ENCODE measurements at places on chromosomes 5 and 9. TPM values are rescaled to one million over a fixed set of nuclear protein-coding genes. Genes with fewer than 3 reads are reported as not detected.

- no peaks in the 10 kb centered on the region for H3K27me3 ChIP-seq
- no peak overlapping the region for H3K4me3 ChIP-seq
- H3K27ac ChIP-seq: no peak overlapping the region
- DNase-seq: no peak
- H3K36me3 ChIP-seq: no peaks in the 10 kb centered on the region
These were observed 4.3 kb upstream of the EMB start for GRCh38 chr5:50445296-50445949.

GRCh38 chr5:151757233-151758140 is 944 bp downstream of the ATOX1 start:
- peak overlapping the region; percentile 90 for H3K4me3 ChIP-seq
- H3K27ac ChIP-seq: peak overlapping the region; percentile 97
- H3K36me3 ChIP-seq: no peaks in the 10 kb centered on the region
- no peaks in the 10 kb centered on the region for H3K27me3 ChIP-seq
- no peaks in the 10 kb centered on the region for H3K4me1 ChIP-seq

Gene AMBP
- 2,228 TPM for total RNA-seq

GRCh38 chr5:124206540-124206939 is 539.9 kb downstream of the ZNF608 start:
- no peaks in the 10 kb centered on the region for H3K4me1 ChIP-seq
- no peaks in the 10 kb centered on the region for H3K36me3 ChIP-seq
- no peaks in the 10 kb centered on the region for H3K27me3 ChIP-seq
- no peak overlapping the region for H3K27ac ChIP-seq
- DNase-seq: no peak

Gene RCL1
- 69.1 TPM for total RNA-seq

Gene PTGES
- not detected for total RNA-seq

DNA sequence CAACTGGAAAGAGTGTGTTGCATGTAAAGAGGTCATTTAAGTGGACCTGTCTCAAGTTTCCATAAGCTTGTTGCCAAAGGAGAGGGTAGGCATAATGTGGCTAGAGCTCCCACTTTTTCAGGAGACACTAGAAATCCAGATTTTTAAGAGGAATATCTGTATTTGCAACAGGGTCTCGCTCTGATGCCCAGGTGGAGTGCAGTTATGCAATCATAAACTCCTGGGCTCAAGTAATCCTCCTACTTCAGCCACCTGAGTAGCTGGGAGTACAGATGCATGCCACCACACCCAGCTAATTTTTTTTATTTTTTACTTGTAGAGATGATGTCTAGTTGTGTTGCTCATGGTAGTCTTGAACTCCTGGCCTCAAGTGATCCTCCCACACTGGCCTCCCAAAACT is 183.5 kb downstream of the NIPBL start:
- peaks cover 21% of the 10 kb centered on the region for H3K36me3 ChIP-seq
- H3K4me3 ChIP-seq: no peak overlapping the region
- DNase-seq: no peak
- no peak overlapping the region for H3K27ac ChIP-seq
- H3K4me1 ChIP-seq: no peaks in the 10 kb centered on the region

Gene IFNK
- not detected for total RNA-seq

DNA sequence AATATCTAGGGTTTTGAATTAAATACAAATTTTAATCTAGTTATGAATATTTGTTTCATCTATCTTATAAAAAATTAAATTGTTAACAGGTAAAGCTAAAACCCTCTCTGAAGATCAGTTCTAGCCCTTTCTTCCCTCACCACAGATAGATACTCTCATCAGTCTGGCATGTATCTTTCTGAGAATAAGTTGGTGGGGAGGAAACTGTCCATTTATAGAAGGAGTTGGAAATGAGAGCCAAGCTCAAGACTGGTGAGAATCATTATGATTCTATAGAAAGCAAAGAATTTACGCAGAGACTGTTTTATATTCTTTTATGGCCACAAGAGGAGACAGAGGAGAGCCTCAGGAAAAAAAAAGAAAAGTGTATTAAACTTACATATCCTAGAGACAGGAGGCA is 59.0 kb downstream of the STARD4 start:
- H3K36me3 ChIP-seq: no peaks in the 10 kb centered on the region
- H3K4me3 ChIP-seq: no peak overlapping the region

Gene PCDHGB3
- 0.56 TPM for total RNA-seq

GRCh38 chr5:81006231-81006630 is 46.1 kb downstream of the RASGRF2 start:
- no peak overlapping the region for H3K27ac ChIP-seq
- no peak overlapping the region for H3K4me3 ChIP-seq
- H3K36me3 ChIP-seq: no peaks in the 10 kb centered on the region
- no peaks in the 10 kb centered on the region for H3K4me1 ChIP-seq
- no peaks in the 10 kb centered on the region for H3K27me3 ChIP-seq
- no peak for DNase-seq

- no peak for DNase-seq
- H3K36me3 ChIP-seq: no peaks in the 10 kb centered on the region
- no peaks in the 10 kb centered on the region for H3K4me1 ChIP-seq
- no peaks in the 10 kb centered on the region for H3K27me3 ChIP-seq
- H3K27ac ChIP-seq: no peak overlapping the region
These were observed 204.9 kb downstream of the ELAVL2 start for GRCh38 chr9:23621188-23621587.

- H3K36me3 ChIP-seq: no peaks in the 10 kb centered on the region
- no peak overlapping the region for H3K27ac ChIP-seq
- H3K4me3 ChIP-seq: no peak overlapping the region
- no peak for DNase-seq
- H3K4me1 ChIP-seq: no peaks in the 10 kb centered on the region
- no peaks in the 10 kb centered on the region for H3K27me3 ChIP-seq
These were observed 28.5 kb upstream of the PLPPR1 start for GRCh38 chr9:100999906-101000544.

Gene PFDN1
- 15.5 TPM for total RNA-seq

GRCh38 chr5:54611290-54611951 is 93.9 kb downstream of the SNX18 start:
- no peak overlapping the region for H3K27ac ChIP-seq
- no peak overlapping the region for H3K4me3 ChIP-seq
- no peaks in the 10 kb centered on the region for H3K4me1 ChIP-seq
- DNase-seq: no peak

Gene HTR1A
- not detected for total RNA-seq

DNA sequence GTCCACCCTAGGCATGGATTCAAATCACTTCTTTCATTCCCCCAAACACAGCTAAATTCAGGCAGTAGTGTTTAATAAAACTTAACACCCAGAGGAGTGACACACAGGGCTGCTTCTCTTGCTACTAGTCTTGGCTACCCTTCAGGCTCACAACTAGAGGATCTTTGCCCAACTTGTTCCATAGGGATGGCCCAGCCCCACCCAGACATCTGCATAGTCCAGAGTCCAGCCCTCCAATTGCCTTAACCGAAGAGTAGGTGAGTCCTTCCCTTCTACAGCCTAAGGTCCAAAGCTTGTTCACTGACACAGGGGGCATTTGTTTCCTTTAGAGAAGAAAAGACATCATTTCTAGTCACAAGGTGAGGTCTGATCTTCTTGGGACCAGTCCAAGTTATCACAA is 15.2 kb upstream of the RXFP3 start:
- DNase-seq: no peak
- H3K36me3 ChIP-seq: no peaks in the 10 kb centered on the region
- H3K4me3 ChIP-seq: no peak overlapping the region
- H3K27ac ChIP-seq: no peak overlapping the region
- no peaks in the 10 kb centered on the region for H3K27me3 ChIP-seq
- H3K4me1 ChIP-seq: no peaks in the 10 kb centered on the region

Gene ORM2
- total RNA-seq: 3,750 TPM

DNA sequence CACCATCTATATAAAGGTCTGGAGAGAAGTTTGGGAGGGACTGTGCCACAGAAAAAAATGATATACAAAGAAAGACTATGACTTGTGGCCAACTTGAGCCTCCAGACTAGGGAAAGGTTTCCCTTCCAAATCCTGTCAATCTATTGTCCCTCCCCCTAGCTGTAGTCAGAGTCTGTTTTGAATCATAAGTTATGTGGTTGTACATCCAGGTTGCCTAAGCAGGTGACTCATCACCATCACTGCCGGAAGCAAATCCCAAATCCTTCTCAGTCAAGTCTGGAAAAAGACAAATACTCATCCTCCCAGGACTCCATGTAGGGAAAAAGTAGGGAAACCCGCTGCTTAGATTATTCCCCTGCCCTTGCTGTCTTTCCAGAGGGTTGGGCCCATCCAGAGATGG is 235.7 kb downstream of the CDK5RAP2 start:
- no peaks in the 10 kb centered on the region for H3K36me3 ChIP-seq
- H3K4me1 ChIP-seq: no peaks in the 10 kb centered on the region
- DNase-seq: no peak
- no peaks in the 10 kb centered on the region for H3K27me3 ChIP-seq
- H3K4me3 ChIP-seq: no peak overlapping the region

- H3K36me3 ChIP-seq: no peaks in the 10 kb centered on the region
- DNase-seq: peak; percentile 84
- H3K4me3 ChIP-seq: no peak overlapping the region
- no peaks in the 10 kb centered on the region for H3K27me3 ChIP-seq
These were observed 19.2 kb upstream of the SHB start for GRCh38 chr9:38088006-38088925.

Gene MARCHF3
- total RNA-seq: 1.1 TPM

DNA sequence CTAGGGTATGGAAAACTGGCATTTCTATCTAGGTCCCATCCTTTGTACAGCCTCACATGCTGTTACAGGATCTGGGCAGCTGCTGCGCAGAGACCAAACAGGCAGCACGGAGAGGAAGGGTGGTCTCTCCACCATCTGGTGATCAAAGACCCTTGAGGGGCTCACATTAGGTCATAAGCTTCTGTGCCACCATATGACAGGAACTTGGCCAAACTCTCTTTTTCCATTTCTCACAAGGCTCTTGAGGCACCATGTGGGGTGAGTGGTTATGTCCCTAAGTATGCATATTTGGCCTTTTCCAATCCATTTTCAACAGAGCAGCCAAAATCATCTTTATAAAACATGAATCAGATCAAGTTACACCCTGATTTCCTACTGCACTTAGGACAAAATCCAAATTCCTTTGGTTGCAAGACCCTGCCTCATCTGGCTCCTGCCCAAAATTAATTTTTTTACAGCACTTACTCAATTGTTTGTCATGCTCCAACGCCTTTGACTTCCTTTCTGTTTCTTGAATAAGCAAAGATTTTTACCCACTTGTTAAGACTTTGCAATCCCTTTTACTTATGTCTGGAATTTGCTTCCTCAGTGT is 730.0 kb downstream of the MAT2B start:
- no peak overlapping the region for H3K4me3 ChIP-seq

Gene ARHGEF37
- 1.8 TPM for total RNA-seq

- peaks cover 4% of the 10 kb centered on the region for H3K36me3 ChIP-seq
- no peak overlapping the region for H3K27ac ChIP-seq
- no peaks in the 10 kb centered on the region for H3K27me3 ChIP-seq
- no peak overlapping the region for H3K4me3 ChIP-seq
- peaks cover 4% of the 10 kb centered on the region for H3K4me1 ChIP-seq
- no peak for DNase-seq
These were observed 4.5 kb upstream of the CDK7 start for GRCh38 chr5:69230181-69230580.

Gene TMEM252
- not detected for total RNA-seq

Measured in right lobe of liver (tissue), 6 donors.